ENCODE measurements at places on chromosomes 7 and 10. TPM values are rescaled to one million over a fixed set of nuclear protein-coding genes. Genes with fewer than 3 reads are reported as not detected.

PTCD1 gene
- 6.2 TPM for total RNA-seq

CYREN gene
- total RNA-seq, result 19.3 TPM

MMD2 gene
- not detected for total RNA-seq

LBX1 gene
- total RNA-seq, result not detected

PTN gene
- total RNA-seq, result 15.3 TPM

ZNF488 gene
- not detected for total RNA-seq

HMX3 gene
- total RNA-seq, result not detected

PTPN12 gene
- total RNA-seq, result 28.9 TPM

SMIM30 gene
- 99.1 TPM for total RNA-seq

SLC25A28 gene
- total RNA-seq, result 8.2 TPM

BZW2 gene
- 102 TPM for total RNA-seq

PDGFA gene
- 10.4 TPM for total RNA-seq

LRRC61 gene
- total RNA-seq, result 1.7 TPM

DMTF1 gene
- 18.8 TPM for total RNA-seq

GPRIN2 gene
- total RNA-seq, result not detected

PNLIP gene
- not detected for total RNA-seq

PPIA gene
- total RNA-seq, result 4,923 TPM

C10orf120 gene
- not detected for total RNA-seq

PLEKHS1 gene
- not detected for total RNA-seq

NRAP gene
- total RNA-seq, result not detected

ABCC2 gene
- total RNA-seq, result under 0.01 TPM

TFPI2 gene
- total RNA-seq, result 763 TPM

SRGN gene
- 756 TPM for total RNA-seq

NUTM2E gene
- total RNA-seq, result not detected

PAX4 gene
- total RNA-seq, result not detected

UTF1 gene
- total RNA-seq, result not detected

EVX1 gene
- total RNA-seq, result not detected

GDF2 gene
- not detected for total RNA-seq

VAX1 gene
- total RNA-seq, result not detected
